ENCODE measurements at places on chromosomes 11 and 22. TPM values are rescaled to one million over a fixed set of nuclear protein-coding genes. Genes with fewer than 3 reads are reported as not detected.

GRCh38 chr11:110972640-110973039 is 260.4 kb upstream of the ARHGAP20 start:
- peak; percentile 28 for DNase-seq

DNA sequence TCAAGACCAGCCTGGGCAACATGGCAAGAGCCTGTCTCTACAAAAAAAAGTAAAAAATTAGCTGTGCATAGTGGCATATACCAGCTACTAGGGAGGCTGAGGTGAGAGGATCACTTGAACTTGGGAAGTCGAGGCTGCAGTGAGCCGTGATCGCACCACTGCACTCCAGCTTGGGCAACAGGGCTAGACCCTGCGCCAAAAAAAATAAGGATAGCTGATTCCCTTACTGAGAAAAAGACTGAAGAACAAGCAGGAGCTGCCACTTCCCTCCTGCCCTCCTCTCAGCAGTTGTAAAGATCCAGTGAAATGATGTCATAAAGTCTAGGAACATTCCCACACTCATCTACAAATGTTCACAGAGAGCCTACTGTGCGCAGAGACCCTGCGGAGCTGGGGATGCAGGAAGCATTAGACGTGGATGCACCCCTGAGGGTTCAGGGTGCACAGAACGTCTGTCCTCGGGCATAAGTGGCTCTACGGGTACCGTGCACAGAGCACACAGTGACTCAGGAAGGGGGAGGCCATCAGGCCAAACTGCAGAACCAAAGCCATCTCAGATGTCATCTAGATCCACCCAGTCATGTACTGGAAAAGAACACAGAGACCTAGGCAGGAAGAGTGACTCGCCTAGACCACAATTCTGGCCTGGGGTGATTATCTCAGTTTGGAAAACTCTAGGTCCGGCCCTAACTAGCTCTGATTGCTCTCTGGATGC is 11.7 kb downstream of the SEC14L2 start:
- peak; percentile 79 for DNase-seq

DNA sequence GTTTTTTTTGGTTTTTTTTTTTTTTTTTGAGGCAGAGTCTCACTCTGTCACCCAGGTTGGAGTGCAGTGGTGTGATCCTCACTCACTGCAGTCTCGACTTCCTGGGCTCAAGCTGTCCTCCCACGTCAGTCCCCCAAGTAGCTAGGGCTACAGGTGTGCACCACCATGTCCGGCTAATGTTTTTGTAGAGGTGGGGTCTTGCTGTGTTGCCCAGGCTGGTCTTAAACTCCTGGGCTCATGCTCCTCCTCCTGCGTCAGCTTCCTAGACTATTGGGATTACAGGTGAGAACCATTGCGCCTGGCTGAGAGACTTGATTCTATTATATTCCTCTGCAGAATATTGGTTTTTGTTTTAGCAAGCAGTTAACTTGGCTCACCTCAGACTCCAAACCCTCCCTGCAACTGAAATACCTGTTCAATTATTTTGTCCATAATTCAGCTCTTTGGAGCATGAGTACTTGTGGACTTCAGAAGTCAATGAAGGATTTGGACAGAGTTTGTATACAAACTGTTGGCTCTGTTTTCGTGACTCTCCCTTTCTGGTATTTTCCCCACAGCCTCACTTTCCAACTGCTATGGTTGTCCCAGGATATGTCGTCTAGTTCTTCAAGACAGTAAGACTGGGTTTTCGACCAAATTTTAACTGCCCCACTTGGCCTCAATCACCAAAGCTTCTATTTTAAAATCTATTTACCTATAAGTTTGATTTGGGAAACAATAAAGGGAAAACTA is 69.1 kb upstream of the ADORA2A start:
- DNase-seq: no peak

The TTC9C gene
- 55.6 TPM for total RNA-seq

DNA sequence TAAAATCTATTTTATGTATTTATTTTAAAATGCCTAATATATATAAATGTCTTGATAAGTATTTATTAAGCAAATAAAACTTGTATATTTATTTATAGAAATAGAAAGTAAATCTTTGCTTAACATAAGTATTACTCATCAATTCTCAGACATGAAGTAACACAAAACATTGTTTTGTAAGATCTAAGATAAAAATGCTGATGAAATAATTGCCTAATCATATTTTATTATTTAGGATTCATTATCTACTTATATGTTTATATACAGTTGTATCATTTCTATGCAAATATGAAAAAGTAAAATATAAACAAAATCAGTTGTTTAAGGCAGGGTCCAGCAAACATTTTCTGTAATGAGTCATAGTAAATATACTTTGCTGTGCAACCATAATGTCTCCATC is 507.8 kb upstream of the CNTN5 start:
- no peak for DNase-seq

- DNase-seq: peak; percentile 47
Measured at GRCh38 chr11:66607126-66607834, 9.2 kb upstream of the RBM14 start.

GRCh38 chr11:13128354-13128753 is 119.2 kb downstream of the RASSF10 start:
- no peak for DNase-seq

The KCNA4 gene
- not detected for total RNA-seq

DNA sequence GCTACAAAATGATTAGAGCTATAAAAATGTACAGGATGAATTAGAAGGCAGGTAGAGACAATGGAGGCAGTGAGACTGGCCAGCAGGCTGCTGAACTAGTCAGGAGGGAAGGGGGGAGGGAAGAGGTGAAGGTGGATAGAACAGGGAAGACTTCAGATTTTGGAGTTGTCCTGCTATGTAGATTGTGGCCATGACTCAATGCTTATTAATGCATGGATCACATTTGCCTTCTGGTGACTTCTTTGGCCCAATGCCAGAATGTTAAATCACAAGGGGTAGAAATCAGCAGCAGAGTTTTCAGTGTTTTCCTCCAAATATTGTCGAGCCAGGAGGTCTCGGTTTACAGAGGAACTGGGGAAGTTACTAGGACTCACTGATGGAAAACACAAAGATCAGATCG is 346.6 kb downstream of the AASDHPPT start:
- peak; percentile 87 for DNase-seq

DNA sequence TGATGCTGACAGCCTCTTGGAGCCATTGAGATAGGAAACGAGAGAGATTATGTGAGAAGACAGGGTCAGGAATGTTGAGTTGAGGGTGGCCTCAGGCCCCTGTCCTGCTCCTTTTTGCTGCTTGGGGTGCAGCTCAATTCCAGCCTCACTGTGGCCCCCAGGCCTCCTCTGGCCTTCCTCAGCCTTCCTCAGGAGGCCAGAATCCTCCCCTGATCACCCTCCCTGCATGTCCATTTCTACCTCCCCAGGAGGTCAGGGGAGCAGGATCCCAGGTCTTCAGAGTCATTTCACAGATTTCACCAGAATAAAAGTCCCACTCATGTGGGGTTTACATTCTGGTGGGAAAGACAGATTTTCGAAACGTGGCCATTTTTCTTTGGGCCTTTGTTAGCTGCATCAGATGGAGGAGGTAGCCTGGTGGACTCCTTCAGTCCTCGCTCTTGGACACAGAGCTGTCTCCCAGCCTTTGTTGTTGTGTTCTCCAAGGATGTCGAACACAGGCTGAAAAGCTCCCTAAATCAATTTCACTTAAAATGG is 2.2 kb upstream of the KCNQ1OT1 start:
- DNase-seq: no peak

GRCh38 chr11:13880634-13881033 is 81.9 kb upstream of the SPON1 start:
- DNase-seq: peak; percentile 42

GRCh38 chr22:18032455-18033101 is 8.2 kb upstream of the MICAL3 start:
- DNase-seq: peak; percentile 94

DNA sequence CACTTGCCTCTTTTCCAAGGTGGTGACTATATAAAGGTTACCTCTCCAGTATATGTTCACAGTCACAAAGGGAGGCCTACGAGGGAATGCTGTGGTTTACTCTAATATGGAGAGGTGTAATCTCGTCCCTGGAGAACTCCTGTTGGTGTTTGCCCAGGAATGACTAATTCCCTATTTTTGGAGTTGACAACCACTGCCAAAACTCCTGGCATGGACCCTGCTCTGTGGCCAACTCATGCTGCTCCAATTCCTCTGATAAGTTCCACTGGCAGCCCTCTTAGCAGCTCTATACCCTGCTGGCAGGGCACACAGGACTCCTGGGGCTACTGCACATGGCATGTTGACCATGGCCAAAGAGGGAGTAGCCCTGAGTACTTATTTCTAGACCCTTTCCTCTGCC is 418.7 kb upstream of the ANO5 start:
- DNase-seq: peak; percentile 83

GRCh38 chr11:73384531-73384871 is 8.3 kb downstream of the RELT start:
- DNase-seq: no peak

GRCh38 chr11:24513479-24514218 is 16.8 kb downstream of the LUZP2 start:
- DNase-seq: no peak

- no peak for DNase-seq
Measured at GRCh38 chr11:60996381-60997138, 25.1 kb downstream of the CD6 start.

GRCh38 chr11:69101115-69101791 is 52.5 kb downstream of the TPCN2 start:
- peak; percentile 77 for DNase-seq

DNA sequence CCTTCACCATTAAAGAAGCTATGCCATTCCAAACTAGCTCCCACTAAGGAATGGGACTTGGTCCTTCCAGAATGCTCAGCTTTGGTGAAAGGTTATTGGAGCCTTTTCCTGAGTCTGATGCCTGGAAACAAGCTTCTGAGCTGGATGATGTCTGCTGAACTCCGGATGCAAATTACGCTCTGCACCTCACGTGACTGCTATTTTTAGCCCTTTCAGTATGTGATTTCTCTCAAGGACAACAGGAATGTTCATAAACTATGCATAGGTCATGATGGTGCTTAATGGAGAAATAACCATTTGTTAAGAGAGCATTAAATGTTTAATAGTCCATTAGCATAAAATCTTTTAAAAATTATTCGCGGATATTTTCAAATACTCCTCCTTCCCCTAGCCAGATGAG is 631.4 kb upstream of the KIRREL3 start:
- DNase-seq: no peak

- DNase-seq: no peak
Measured at GRCh38 chr11:64535811-64536210, 55.2 kb upstream of the SLC22A12 start.

DNA sequence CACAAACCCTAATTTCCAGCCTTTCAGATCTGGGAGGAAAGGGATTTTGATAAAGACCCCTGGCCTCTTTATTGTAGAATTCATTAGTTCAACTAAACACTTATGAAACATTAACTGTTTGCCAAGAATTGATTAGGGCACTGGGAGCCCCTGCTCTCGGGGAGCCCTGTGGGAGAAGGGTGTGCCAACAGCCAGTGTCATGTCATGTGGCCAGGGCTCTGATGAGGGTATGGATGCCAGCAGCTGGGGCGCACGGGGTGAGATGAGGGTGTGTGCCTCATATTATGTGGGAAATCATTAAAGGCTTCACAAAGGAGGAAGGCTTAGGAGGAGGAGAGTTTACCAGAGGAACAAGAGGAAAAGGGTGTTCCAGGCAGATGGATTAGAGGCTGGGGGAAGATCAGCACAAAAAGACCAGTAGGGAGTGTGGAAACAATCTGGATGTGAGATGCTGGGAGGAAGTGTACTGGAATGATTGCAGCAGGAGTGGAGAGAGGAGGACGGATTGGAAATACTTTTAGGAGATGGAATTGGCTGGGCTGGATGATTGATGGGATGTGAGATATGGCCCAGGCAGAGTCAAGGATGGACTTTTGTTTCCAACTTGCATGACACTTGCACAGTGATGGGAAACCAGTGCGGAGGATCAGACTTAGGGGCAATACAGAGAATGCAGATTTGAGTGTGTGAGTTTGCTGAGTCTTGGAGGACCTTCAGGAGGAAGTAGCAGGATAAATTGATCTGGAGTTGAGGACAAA is 137.8 kb downstream of the CSNK2A3 start:
- DNase-seq: no peak

DNA sequence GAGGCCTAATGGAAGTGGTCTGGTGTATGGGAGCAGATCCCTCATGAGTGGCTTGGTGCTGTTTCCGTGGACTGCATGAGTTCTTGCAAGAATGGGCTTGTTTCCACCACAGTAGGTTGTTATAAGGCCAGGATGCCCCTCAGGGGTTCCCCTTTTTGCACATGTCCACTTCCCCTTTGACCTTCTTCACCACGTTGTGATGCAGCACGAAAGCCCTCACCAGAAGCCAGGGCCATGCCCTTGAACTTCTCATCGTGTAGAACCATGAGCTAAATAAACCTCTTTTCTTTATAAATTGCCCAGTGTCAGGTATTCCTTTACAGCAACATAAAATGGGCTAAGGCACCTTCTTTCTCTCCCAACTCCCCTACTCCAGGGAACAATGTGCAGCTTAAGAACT is 2.8 kb upstream of the NARS2 start:
- no peak for DNase-seq

The MAJIN gene
- total RNA-seq: not detected

The OR51B2 gene
- total RNA-seq: 4.4 TPM
